GM18507 (cell line): ENCODE measurements at places on chromosomes 3 and 15.

- no peak for DNase-seq
Observed at GRCh38 chr15:34642247-34642646, 58.8 kb upstream of the GOLGA8B start.

- DNase-seq: no peak
Observed at GRCh38 chr3:46312991-46313390, 40.9 kb upstream of the CCR2 start.

DNA sequence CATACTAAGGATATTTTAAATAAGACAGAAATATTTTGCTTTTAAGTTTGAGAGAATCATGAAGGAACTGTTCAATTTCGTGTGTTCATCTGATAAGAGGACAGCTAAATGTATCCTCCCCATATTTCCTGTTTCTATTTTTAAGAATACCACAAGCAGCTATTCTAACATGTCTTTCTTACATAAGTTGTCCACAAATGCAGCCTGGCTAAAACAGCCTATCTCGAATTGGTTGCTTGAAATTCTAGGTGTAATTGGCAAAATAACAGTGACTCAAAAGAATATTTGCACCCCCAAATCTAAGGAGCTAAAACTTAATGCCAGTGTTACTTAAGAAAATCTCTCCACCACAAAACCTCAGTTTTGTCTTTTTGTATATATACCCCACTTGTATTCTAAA lies 35.0 kb downstream of the BTLA start:
- DNase-seq: no peak

DNA sequence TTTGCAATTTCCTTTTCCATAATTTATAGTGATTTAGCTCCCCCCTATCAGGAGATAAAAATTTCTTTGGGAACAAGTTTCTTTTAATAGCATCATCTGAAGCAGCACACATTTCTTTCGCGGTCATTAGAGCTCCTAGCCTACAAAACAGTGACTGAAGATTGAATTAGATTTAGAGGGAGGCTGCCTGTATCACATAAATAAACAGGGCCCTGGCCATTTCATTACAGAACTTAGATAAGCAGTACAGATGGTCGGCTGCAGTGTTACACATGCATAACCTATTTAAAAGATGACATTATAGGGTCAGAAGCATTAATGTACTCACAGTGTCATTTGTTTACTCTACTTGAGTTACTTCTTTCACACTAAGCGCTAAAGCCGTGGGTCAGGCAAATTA lies 81.4 kb upstream of the SLC25A26 start:
- no peak for DNase-seq

GRCh38 chr3:149941186-149941585 lies 29.5 kb downstream of the PFN2 start:
- DNase-seq: no peak

GRCh38 chr3:151228666-151229040 lies 25.6 kb upstream of the GPR171 start:
- DNase-seq: no peak

GRCh38 chr3:58349792-58350626 lies 17.3 kb downstream of the PXK start:
- DNase-seq: peak; percentile 40

- DNase-seq: no peak
Observed at GRCh38 chr3:146605106-146605505, at the start of gene PLSCR5. PLSCR5 (minus strand) TSS chr3:146605346; CDS start chr3:146605212, 134 bp downstream.

DNA sequence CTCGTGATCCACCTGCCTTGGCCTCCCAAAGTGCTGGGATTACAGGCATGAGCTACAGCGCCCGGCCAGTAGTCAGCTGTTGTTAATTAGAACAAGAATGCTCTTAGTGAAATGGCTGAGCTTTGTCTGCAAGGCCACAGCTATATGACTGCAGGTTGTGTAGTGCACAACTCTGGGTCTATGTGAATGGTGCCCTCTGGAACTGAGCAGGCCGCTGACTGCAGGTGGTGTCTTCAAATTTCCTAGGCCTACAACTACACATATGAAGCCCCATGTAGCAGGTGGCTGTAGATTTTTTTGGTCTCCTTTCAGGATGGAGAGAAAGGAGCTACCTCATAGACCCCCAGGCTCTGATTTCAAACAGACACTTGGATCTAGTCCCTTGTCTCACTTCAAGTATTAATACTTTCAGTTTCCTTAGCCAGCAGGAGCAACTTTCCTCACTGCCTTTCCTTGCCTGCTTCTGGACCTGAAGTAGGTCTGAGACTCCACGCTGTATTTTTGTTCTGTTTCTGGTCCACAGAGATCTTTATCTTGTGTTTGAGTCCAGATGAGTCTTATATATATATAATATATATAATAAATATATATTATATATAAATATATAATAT lies 86.9 kb downstream of the C3orf80 start:
- DNase-seq: no peak

DNA sequence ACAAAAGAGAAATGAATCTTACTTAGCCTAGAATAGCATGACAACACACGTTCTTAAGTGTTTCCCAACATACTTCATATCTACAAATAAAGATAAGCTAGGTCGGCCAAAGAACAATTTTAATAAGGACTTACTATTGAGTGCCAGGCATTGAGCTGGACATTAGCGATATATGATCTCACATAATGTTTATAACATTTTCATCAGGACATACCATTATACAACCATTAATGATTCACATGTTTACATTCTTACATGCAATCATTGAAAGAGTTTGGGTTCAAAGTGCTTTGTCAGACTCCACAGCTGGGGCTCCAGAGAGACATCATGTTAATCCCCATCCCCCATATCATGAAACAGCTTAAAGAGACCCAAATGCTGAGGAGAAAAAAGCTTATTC lies 189.0 kb downstream of the STT3B start:
- no peak for DNase-seq

DNA sequence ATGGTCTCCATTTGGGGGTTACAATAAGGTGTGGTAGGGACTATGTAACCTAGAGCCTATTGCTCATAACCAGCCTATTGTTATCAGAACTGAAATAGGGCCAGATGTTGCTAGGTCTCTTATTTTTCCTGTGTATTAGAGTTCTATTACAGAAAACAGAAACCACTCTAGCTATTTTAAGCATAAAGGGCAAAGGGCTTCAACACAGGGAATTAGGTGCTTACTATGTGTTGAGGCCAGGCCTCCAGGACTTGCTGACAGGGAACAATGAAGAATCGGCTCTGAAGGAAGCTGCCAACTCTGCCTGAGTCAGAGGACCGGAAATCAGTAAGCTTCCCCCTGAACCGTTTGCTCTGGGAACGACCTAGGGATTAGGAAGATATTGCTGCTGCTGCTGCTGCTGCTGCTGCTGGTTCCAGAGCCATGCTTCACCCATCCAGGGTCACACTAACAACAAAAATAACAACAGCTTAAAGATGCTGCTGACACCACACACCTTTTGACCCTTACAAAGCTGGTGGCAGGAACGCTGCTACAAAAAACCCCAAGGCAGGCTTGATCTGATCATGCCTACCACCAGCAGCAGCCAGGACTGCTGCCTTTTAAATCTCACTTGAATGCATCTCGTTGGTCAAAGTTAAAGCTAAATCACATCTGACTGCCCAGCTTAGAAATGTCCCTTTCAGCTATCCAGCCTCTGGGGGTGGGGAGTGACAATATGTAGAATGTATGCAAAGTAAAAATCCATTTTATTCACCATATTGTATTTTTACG lies 276.9 kb upstream of the IL12A start:
- no peak for DNase-seq

DNA sequence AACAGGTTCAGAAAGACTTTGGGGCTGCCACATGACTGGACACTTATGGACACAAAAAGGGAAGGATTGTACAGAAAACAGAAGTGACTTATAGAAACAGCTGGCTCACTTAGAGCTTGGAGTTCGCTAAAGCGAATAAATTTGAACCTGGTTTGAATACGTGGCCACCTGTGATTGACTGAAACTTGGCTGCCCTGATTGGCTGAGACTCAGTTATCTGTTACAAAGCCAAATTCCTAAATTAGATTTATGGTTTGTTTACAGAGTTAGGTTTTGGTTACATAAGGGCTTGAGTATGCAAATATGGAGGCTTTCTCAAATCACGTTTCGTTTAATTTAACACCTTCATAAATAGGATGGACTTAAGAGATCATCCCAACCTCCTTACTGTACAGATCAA lies 270.2 kb downstream of the THSD4 start:
- DNase-seq: no peak

- DNase-seq: no peak
Observed at GRCh38 chr3:25461946-25462345, 33.9 kb downstream of the RARB start.

DNA sequence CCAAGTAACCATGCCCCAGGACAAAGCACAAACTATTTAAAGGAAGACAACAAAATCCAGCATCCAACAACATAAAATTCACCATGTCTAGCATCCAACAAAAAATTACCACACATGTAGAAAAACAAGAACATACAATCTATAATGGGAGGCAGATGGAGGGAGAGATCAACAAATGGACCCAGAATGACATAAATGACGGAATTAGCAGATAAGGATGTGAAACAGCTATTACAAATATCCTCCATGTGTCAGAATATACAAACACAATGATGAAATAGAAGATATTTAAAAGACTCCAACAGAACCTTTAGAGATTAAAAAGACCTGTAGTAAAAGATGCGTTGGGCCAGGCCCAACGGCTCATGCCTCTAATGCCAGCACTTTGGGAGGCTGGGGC lies 10.8 kb downstream of the LYSMD4 start:
- no peak for DNase-seq

GRCh38 chr3:70716832-70717231 lies 404.4 kb upstream of the MDFIC2 start:
- DNase-seq: no peak

- DNase-seq: no peak
Observed at GRCh38 chr3:171142985-171143384, 116.5 kb upstream of the SLC2A2 start.

GRCh38 chr3:112738366-112738765 lies 97.4 kb upstream of the CCDC80 start:
- no peak for DNase-seq

- DNase-seq: no peak
Observed at GRCh38 chr15:81893182-81893835, 152.5 kb downstream of the MEX3B start.

GRCh38 chr3:170419557-170420087 lies 954 bp downstream of the CLDN11 start:
- DNase-seq: no peak

- no peak for DNase-seq
Observed at GRCh38 chr3:94285872-94286271, 223.0 kb downstream of the NSUN3 start.

DNA sequence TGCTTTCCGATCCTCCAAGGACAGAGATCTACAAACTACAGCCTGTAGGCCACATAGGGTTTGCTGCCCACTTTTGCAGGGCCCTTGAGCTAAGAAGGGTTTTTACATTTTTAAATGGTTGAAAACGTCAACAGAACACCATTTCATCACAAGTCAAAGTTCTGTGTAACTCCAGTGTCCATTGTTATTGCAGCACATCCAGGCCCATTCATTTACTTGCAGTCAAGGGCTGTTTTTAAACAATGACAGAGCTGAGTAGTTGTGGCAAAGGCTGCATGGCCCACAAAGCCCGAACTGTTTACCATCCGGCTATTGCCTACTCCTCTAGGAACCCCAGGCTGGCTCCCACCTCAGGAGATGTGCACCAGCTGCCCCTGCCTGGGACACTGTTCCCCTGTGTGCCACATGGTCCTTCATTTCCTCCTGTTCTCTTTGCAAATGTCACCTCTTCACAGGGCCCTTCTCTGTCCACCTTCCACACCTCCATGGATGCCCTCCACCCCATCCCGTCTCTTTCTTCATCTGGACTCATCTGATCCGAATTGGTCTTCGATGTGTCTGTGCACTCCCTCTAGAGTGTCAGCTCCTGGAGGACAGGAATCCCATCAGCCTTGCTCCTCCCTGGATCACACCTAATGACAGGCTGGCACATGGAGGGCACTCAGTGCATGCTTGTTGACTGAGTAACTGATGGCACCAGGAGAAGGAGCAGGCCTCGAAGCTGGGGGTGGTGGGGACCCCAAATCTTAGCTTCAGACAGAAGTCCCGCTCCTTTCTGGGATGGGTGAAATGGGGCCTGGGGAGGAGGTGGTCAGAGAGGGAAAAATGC lies 69.5 kb upstream of the IQSEC1 start:
- DNase-seq: no peak

DNA sequence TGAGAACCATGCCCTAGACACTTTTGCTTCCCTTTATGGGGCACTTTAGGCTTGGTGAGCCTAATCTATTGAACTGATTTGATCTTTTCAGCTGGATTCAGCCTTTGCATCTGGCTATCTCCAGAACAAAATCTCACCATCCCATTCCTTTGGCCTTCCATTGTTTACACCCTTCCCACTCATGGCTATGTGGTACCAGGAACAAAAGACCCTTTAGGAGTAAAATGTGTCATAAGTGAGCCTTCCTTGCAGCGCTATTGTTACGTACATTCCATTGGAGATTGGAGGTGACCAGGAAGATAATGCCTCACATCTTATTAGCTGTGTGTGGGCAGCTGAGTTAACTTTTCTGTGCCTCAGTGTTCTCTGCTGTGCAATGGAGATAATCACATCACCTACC lies 188.4 kb downstream of the SATB1 start:
- no peak for DNase-seq

DNA sequence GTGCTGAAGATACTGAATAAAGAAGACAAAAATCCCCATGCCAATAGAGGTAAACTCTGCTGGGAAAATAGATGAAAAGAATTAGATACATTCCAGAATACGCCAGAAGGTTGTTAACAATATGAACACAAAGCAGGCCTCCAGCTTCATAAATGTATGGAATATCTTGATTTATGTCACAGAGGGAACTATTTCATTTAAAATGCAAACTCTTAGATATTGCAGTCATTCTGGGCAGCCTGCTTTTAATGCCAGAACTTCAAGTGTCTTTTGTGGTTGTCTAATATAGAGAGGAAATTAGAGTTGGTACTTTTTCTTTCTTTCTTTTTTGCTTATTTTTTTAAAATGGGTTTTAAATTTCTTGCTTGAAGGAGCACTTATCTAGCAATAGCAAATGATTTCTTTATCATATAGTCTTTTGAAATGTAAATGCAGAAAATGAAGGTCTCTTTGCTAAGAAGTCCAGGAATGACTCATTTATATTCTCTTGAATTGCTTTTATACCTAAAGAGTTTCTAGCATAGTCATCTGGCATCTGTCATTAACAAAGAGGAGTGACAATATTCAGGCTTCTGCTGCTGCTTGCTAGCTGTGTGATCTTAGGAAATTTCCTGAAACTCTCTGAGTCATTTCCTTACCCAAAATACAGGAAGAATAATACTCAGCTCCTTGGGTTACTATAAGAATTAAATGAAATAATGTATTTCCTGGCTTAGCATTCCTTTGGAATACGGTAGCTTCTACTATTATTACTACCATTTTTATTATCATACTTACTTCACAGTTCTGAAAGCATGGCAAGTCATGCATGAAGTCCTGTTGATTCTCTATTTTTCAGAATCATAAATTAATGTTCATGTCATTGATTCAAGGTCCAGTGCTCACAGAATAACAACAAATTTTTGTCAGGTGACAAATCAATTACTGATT lies 527.6 kb downstream of the DIPK2A start:
- DNase-seq: no peak
